CD4-positive, alpha-beta T cell treated with Interleukin-4 for 4 hours (primary cell): ENCODE measurements at places on chromosomes 1 and 21.
A peak's percentile ranks its signal among the peaks of the same experiment; 100 is the strongest.

GRCh38 chr1:46393510-46393909 is 607 bp upstream of the FAAH start:
- no peak for DNase-seq

- no peak for DNase-seq
Measured at GRCh38 chr1:89758156-89758555, 62.7 kb upstream of the LRRC8D start.

GRCh38 chr1:90707363-90707710 is 9.8 kb downstream of the BARHL2 start:
- no peak for DNase-seq

GRCh38 chr1:63498106-63498505 is 24.9 kb downstream of the ITGB3BP start:
- no peak for DNase-seq

DNA sequence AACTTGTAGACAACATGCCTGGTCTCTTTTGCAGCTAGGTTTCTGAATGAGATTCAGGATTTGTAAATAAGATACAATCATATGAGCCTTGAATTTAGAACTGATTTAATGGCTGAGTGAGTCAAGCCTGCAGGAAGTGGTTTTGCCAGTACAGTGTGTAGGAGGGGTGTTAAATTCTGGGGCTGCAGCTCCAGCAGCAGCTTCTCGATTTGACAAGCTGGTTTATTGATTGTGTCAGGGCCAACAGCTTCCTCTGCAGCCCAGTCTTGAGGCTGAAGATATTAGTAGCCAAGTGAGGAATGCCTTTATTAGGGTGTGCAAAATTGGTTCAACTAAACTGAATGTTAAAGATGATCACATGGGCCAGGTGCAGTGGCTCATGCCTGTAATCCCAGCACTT is 11.5 kb upstream of the PLA2G5 start:
- DNase-seq: peak; percentile 32

GRCh38 chr1:92730476-92730875 is 54.4 kb downstream of the EVI5 start:
- DNase-seq: no peak

GRCh38 chr1:56838759-56839158 is 15.8 kb upstream of the C8A start:
- no peak for DNase-seq

- peak; percentile 76 for DNase-seq
Measured at GRCh38 chr1:15620155-15620545, 2.9 kb downstream of the DDI2 start.
